Spleen (tissue), 13 donors: ENCODE measurements at places on chromosomes 13 and 19.

GRCh38 chr19:29681422-29682235 lies 16.4 kb downstream of the PLEKHF1 start:
- H3K36me3 ChIP-seq = no peaks in the 10 kb centered on the region
- no peaks in the 10 kb centered on the region for H3K27me3 ChIP-seq
- H3K4me3 ChIP-seq = no peak overlapping the region
- H3K4me1 ChIP-seq = peaks cover 43% of the 10 kb centered on the region

- DNase-seq = peak; percentile 94
- no peak overlapping the region for H3K4me3 ChIP-seq
- no peaks in the 10 kb centered on the region for H3K27me3 ChIP-seq
- no peak overlapping the region for H3K27ac ChIP-seq
- peaks cover 25% of the 10 kb centered on the region for H3K4me1 ChIP-seq
Measured at GRCh38 chr19:44800461-44800860, 8.4 kb upstream of the BCAM start.

- H3K27me3 ChIP-seq = peaks cover 11% of the 10 kb centered on the region
- no peak for DNase-seq
- no peaks in the 10 kb centered on the region for H3K36me3 ChIP-seq
- H3K27ac ChIP-seq = no peak overlapping the region
- H3K4me3 ChIP-seq = no peak overlapping the region
Measured at GRCh38 chr19:33312065-33312464, 9.7 kb upstream of the CEBPA start.

- H3K27me3 ChIP-seq = no peaks in the 10 kb centered on the region
Measured at GRCh38 chr19:28475525-28475924, 737.4 kb downstream of the UQCRFS1 start.

DNA sequence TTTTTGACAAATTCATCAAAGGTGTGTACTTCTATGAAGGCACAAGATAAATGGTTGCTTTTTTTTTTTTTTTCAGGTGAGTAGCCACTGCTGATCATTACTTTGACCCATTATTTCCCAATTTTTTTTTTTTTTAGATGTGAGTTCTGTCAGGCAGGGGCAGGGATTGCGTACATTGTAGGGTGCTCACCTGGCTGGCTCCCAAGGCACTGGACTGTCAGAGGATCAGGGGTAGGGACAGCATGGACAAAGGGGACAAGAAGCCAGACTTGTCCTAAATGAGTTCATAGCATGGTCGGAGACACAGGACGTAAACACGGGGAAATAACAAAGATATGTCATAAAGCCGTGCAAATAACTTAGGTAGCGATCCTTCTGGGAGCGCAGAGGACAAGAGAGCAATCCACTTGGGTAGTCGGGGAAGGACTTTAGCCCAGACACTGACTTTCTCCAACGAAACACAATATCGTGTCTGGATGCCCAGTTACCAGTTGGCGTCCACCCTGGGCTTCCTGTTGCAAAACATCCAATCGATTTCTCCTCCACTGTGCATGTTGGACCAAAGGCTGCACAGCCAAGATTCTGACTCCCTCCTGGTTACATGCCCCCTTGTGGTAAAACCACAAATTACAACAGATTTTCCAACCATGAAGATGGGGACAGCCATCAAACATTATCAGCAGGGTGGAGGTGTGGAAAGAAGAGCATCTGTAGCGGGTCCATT lies 27.5 kb upstream of the KATNAL1 start:
- H3K36me3 ChIP-seq = no peaks in the 10 kb centered on the region
- no peak overlapping the region for H3K27ac ChIP-seq
- no peaks in the 10 kb centered on the region for H3K4me1 ChIP-seq
- H3K27me3 ChIP-seq = no peaks in the 10 kb centered on the region

DNA sequence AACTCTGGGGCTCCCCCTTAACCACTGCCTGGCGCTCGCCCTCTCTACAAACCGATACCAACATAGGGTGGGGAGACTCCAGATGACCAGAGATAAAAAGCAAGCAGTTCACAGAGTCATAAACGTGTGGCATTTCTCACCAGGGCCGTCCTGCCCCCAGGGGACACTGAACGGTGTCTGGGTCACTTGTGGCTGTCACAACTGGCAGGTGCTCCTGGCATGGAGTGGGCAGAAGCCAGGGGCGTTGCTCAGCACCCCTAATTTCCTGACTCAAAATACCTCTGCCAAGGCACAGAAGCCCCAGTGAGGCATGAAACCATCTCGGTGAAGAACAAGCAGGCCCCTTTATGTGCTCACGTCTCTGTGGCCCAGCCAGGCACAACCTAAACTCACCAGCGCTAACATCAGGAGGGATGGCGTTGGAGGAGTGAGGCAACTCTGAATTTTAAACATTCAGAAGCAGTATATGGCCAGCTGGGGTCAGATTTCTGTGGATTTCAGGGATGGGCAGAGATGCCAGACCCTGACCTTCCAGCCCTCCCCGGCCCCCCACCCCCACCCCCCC lies 1.8 kb downstream of the PIP5K1C start:
- DNase-seq = no peak
- no peaks in the 10 kb centered on the region for H3K27me3 ChIP-seq
- peaks cover 3% of the 10 kb centered on the region for H3K36me3 ChIP-seq
- peak overlapping the region; percentile 93 for H3K4me3 ChIP-seq
- peaks cover 56% of the 10 kb centered on the region for H3K4me1 ChIP-seq
- peak overlapping the region; percentile 88 for H3K27ac ChIP-seq

- peak overlapping the region; percentile 33 for H3K27ac ChIP-seq
- no peak overlapping the region for H3K4me3 ChIP-seq
- no peak for DNase-seq
- no peaks in the 10 kb centered on the region for H3K27me3 ChIP-seq
- H3K36me3 ChIP-seq = no peaks in the 10 kb centered on the region
- H3K4me1 ChIP-seq = peaks cover 70% of the 10 kb centered on the region
Measured at GRCh38 chr13:45468635-45469034, 3.9 kb downstream of the COG3 start.

DNA sequence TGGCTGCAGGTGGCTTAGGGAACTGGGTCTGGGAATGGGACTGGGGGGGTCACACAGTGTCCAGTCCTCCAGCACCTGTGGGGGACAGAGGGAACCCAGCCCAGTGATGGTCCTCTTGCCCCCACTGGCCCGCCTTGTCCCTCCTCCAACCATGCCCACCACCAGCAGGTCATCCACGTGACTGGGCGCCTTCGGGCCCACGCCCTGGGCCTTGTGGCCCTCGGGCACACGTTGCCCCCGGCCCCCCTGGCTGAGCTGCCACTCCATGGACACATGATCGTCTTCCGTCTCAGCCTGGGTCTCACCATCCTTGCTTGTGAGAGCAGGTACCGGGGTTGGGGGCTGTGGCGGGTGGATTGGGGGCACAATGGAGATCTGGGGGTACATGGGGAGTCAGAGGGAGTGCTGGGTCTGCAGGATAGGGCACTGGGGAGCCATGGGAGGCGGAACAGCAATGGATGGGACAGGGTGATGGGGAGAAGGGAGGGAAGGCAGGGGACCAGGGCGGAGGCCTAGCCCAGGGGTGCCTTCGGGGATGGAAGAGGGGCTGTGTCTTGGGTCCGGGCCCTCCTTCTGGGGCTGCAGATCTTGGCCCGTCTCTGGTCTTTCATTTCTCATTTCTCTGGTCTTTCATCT lies 9.1 kb downstream of the TMEM160 start:
- no peak overlapping the region for H3K4me3 ChIP-seq
- DNase-seq = no peak
- peaks cover 17% of the 10 kb centered on the region for H3K4me1 ChIP-seq
- no peaks in the 10 kb centered on the region for H3K36me3 ChIP-seq
- H3K27me3 ChIP-seq = peaks cover 8% of the 10 kb centered on the region

- H3K27me3 ChIP-seq = peaks cover 10% of the 10 kb centered on the region
- H3K36me3 ChIP-seq = no peaks in the 10 kb centered on the region
- H3K4me1 ChIP-seq = peaks cover 12% of the 10 kb centered on the region
- peak overlapping the region; percentile 55 for H3K4me3 ChIP-seq
- DNase-seq = peak; percentile 87
- H3K27ac ChIP-seq = peak overlapping the region; percentile 79
Measured at GRCh38 chr13:112968380-112968909, 569 bp upstream of the MCF2L start.

- peak within 1 kb of the TSS; percentile 93 for H3K27ac ChIP-seq
- H3K4me1 ChIP-seq = peaks cover 65% of the 10 kb centered on the region
- H3K4me3 ChIP-seq = peak within 1 kb of the TSS; percentile 89
Measured at GRCh38 chr19:47514869-47515588, at the start of gene NAPA. NAPA (minus strand) TSS chr19:47515063; CDS start chr19:47514940, 123 bp downstream.

DNA sequence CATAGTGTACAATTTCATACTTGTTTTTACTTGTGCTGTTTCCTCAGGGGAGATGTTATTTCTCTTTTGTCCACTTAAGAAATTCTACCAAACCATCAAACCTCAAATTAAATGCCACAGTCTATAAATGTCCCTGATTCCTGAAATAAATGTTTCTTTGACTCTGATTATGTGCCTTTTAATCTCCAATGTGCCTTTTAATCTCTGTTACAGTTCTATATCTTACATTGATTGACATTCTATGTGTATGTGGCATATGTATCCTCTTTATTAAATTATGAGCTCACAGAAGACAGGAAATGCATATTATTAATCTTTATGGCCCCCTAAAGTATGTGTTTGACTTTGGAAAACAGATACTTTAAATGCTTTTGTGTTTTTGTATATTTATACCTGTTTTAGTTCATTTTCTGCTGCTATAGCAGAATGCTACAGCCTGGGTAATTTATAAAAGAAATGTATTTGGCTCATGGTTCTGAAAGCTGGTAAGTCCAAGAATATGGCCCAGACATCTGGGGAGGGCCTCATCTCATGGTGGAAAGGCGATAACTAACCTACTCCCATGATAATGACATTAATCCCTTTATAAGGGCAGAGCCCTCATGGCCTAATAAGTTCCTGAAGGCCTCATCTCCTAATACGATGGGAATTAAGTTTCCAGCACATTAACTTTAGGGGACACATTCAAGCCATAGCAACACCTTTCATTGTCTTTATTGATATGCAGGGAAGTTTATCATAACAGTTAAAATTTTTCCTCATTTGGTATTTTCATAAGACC lies 403.9 kb downstream of the LIG4 start:
- no peak overlapping the region for H3K4me3 ChIP-seq
- no peaks in the 10 kb centered on the region for H3K36me3 ChIP-seq
- no peak for DNase-seq

DNA sequence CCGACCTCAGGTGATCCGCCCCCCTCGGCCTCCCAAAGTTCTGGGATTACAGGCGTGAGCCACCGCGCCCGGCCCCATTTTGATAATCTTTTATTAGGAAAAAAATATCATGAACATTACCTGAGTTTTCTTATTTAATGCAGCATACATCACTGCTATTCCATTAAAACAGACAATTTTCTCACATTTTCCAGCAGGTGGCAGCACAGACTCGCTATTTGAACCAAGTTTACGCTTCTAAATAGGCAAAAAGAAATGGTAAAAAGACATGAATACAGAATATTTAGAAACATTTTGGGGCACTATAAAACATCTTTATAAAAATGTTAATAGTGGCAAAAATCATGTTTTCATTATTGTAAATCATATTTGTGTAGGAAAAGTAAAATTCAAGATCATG lies 903.1 kb downstream of the SLITRK6 start:
- H3K36me3 ChIP-seq = no peaks in the 10 kb centered on the region
- no peaks in the 10 kb centered on the region for H3K4me1 ChIP-seq
- H3K4me3 ChIP-seq = no peak overlapping the region

GRCh38 chr19:1304197-1304924 lies 18.7 kb downstream of the EFNA2 start:
- H3K36me3 ChIP-seq = no peaks in the 10 kb centered on the region
- DNase-seq = peak; percentile 62
- no peaks in the 10 kb centered on the region for H3K4me1 ChIP-seq
- H3K27me3 ChIP-seq = peaks cover 8% of the 10 kb centered on the region
- no peak overlapping the region for H3K27ac ChIP-seq
